ENCODE measurements at places on chromosomes 7 and 10. TPM values are rescaled to one million over a fixed set of nuclear protein-coding genes. Genes with fewer than 3 reads are reported as not detected.

DNA sequence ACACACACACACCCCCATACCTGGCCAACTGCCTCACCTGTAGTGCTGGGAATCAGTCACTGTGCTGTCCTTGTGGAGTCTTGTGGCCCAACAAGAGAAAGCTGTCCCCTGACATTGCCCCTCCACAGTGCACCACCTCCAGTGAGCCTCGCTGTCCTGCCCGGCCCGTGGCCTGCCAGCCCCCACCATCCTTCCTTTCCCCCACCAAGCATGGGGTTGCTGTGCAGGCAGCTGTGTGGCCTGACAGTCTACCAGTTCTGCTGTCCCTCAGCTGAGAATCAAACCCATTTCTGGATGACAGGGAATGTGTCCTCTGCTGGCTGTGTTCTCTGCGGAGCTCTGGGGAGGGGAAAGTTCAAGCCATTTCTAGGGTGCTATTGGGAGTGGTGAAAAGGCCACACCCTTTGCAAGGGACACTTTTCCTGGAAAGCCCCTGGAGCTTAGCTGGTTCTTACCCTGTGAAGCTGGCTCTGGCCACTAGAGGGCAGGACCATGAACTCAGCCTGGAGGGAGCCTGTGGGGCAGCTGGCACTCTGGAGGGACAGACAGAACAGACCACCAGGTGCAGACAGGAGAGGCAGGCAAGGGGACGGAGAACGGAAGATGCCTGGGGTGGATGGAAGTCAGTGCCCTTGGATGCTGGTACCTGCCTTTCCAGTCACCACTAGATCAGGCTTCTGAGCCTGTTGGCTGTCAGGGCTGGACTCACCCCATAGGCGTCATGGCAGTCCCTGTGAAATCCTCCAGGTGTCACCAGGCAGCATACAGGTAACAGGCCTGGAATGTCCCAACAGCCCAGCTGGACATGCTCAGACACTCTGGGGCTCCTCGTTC lies 10.5 kb upstream of the MTPAP start:
- DNase-seq: peak; percentile 81

The LRGUK gene
- not detected for total RNA-seq

GRCh38 chr7:32117837-32118236 lies 47.6 kb upstream of the PDE1C start:
- no peak for DNase-seq

DNA sequence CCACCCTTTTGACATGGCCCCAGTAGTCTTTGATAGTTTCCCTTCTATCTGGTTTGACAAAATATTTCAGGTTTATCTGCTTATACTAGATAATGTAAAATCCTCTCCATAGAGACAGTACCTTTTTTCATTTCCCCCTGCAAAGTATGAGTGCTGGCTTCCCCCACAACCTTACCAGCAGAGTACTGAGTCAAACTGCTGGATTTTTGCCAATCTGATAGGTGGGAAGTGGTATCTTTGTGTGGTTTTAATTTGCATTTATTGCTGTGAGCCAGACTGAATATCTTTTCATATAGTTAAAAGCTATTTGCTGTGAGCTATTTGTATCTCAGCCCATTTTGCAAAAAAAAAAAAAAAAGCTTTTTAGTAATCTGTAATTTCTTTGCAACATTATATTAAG lies 32.1 kb upstream of the HECTD2 start:
- peak; percentile 47 for DNase-seq

The FAM241B gene
- total RNA-seq: 10.8 TPM

The PGAM2 gene
- total RNA-seq: 0.49 TPM

DNA sequence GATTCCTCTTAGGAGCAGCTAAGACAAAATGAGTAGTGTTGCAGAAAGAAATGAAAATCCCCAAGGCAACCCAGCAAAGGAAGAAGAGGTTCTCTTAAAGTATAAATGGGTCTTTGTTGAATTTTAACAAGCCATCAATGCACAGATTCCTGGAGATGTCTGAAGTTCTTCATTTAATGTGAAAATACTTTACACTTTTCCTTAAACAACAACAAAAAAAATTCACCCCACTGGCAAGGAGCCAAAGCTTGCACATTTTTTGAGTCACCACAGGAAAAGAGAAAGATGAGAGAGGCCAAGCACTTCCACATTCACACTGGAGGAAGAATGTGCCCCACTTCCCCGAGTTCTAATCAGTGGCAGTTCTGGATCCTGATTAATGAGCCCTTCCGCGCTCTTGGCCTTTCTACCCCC lies 286.4 kb upstream of the MEOX2 start:
- no peak for DNase-seq

- no peak for DNase-seq
Measured at GRCh38 chr7:1348096-1348822, 111.0 kb downstream of the MICALL2 start.

DNA sequence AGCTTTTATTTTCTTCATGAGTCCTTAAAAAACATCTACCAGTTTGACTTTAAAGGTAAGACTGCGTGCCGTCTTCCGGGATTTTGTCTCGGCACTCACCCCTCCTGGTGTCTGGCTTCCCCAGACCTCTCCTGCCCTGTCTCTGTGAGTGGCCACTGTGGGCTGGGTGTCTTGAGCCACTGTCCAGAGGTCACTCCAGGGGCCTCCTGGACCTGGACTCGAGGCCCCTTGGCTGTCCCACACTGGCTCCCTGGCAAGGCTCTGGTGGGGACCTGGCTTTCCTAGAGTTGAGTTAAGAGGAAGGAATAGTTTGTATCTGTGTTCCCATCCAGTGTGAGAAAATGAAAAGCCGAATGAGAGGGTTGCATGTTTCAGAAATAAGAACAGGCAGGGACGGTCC lies 95.5 kb downstream of the NKX6-2 start:
- no peak for DNase-seq

GRCh38 chr10:126156012-126156411 lies 232.3 kb downstream of the ADAM12 start:
- no peak for DNase-seq

The PDZD7 gene
- 0.65 TPM for total RNA-seq

GRCh38 chr10:86083664-86084175 lies 282.9 kb downstream of the GRID1 start:
- DNase-seq: no peak

- DNase-seq: no peak
Measured at GRCh38 chr7:141651417-141651816, 50.5 kb downstream of the DENND11 start.

- no peak for DNase-seq
Measured at GRCh38 chr7:111192614-111193413, 101.9 kb downstream of the LRRN3 start.

- no peak for DNase-seq
Measured at GRCh38 chr10:124285587-124286527, 132.9 kb downstream of the OAT start.

DNA sequence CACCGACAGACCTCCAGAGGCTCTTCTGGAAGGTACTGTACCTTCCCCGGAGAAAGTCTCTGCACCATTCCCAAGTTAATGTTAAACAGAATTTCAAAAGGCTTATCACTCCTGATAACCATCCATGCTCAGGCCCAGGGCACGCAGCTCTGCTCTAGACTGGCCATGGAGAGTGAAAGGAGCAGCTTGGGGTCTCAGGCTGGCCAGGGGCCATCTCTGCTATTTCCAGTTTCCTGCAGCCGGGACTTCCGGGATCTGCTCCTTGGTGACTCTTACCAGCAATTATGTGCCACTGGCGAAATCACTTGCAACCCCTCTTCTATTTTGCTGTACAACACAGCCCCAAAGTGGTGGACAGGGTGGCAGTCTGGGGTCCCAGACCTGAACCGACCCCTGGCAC lies 6.0 kb downstream of the CLDN15 start:
- no peak for DNase-seq

Measured in activated CD8-positive, alpha-beta T cell treated with anti-CD3 and anti-CD28 coated beads for 36 hours (primary cell).